Activated T-cell treated with anti-CD3 and anti-CD28 coated beads for 1 hour (primary cell): ENCODE measurements at places on chromosomes 1 and 21.

GRCh38 chr1:236438614-236439013, 44.5 kb downstream of the EDARADD start:
- DNase-seq, result no peak

- no peak for DNase-seq
Measured at GRCh38 chr1:23823767-23824166, 1.5 kb downstream of the HMGCL start.

DNA sequence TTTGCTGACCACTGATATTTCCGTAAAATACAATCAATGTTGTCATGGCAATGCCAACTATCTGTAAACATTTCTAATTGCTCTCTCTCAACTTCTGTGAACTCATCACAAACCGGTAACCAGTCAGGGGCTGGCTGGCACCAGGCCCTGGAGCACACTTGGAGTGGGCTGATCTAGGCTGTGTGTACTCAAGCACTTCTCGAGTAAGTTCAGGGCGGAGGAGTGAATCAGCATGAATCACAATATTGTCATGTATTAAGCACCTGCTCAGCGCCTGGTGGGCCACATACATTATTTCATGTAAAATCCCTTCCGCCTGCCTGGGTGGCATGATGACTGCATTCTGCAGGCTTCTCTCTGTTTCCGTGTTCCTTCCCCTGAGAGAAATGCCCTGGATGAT, 212.4 kb downstream of the FOXD2 start:
- no peak for DNase-seq

DNA sequence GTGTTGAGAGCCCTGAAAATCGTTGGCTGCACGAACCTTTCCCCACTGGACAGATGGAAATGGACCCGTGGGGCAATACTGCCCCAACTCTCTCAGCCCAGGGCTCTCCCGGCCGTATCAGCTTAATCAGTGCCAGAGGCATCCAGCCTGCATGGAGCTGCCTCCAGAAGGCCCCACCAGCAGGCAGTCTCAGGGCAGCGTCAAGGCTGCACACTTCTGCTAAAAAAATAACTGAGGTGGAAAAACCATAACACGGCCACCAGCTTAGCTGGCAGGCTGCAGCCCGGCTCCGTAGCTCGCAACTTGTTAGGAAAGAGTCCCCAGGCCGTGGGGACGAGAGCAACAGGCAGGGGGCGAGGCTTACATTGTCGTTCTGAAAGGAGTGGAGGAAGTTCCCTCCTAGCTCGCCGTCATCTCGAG, 27.9 kb downstream of the MRPL37 start:
- DNase-seq, result no peak

DNA sequence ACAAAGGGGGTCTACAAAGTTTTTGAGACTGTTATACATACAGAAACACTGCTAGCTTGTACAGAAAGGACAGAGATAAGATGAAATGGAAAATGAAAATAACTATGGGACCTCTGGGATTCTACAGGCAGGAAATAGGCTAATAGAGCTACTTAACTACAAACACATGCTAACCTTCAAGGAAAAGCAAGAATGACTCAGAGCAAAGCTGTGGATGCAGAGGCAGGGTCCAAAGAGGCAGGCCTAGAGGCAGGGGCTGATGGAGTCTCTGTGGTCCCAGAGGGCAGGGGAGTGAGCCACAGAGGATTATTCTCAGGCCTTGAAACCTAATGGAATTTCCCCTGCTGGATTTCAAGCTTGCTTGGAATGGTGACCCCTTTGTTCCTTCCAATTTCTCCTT, 18.7 kb upstream of the GOLT1A start:
- no peak for DNase-seq

GRCh38 chr1:94596260-94596659, 54.7 kb upstream of the F3 start:
- no peak for DNase-seq
